ENCODE measurements at places on chromosomes 2 and 18. TPM values are rescaled to one million over a fixed set of nuclear protein-coding genes. Genes with fewer than 3 reads are reported as not detected.

PARD6G gene
- total RNA-seq, result 2.7 TPM

ALPI gene
- not detected for total RNA-seq

POMC gene
- not detected for total RNA-seq

PLCD4 gene
- 0.37 TPM for total RNA-seq

TFPI gene
- total RNA-seq, result 63.5 TPM

Measured in A549 treated with Hydrocortisone at 1 μM for 4 hours (cell line).